Stimulated activated memory B cell treated with anti-CD40 and anti-IgM and Interleukin-4, amounts not matched to agents 10 μg/mL and 1 μg/mL and 100 μg/mL, for 72 hours (primary cell): ENCODE measurements at places on chromosomes 5 and 9.
A peak's percentile ranks its signal among the peaks of the same experiment; 100 is the strongest.

DNA sequence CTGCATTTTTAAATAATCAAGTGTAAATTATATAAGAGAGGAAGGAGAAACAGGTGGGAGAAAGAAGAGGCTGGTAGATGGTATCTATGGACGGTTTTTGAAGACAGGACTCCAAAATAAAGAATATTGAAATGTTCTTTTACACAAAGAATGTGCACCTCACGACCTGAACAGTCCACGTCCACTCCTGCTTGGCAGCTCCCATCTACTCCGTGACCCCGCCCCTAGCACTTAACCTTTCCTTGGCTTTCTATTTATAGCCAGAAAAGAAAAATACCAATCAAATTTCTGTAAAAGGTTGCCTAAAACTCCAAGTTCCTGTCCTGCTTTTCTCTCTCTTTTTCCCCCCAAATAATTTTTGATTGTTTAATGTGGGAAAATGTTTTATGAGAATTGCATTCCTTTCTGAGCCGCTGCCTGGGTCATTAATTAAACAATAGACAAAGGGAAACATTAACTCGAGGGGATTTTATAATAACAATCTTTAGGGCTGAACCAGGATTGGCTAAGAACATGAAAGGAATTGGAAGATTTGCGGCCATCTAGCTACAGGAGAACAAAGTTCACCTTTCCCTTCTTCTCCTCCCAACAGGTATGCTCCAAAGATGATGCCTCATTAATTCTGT lies 173.6 kb upstream of the MAP3K1 start:
- ATAC-seq, result no peak

DNA sequence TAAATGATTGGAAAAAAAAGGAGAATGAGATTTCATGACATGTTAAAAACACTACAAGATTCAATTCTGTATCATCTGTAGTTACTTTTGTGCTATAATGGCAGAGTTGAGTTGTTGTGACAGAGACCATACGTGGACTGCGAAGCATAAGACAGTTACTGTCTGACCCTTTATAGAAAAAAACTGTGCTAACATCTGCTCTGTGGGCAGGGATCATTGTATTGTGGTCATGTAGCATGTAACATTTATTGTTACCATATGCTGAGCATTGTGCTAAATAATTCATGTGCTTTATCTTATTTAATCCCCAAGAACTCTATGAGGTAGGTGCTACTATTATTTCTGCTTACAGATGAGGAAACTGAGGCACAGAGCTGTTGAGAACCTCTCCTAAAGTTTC lies 147.3 kb upstream of the HMHB1 start:
- ATAC-seq, result no peak

- no peak for ATAC-seq
Observed at GRCh38 chr5:81762401-81762800, 11.5 kb upstream of the SSBP2 start.

DNA sequence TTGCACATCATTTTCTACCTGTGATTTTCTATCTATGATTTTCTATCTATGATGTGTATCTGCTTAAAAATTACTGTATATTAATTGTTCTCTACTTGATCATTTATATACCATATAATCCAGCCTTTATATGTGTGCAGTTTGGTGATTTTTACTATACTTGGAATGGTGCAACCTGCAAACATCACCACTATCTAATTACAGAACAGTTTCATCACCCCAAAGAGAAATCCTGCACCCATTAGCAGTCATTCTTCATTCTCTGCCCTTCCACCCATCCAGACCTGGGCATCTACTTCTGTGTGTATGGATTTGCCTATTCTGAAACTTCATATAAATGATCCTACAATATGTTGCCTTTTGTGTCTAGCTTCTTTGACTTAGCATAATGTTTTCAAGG lies 51.3 kb downstream of the CARTPT start:
- no peak for ATAC-seq

- no peak for ATAC-seq
Observed at GRCh38 chr9:32253731-32254130, 130.7 kb upstream of the ACO1 start.

GRCh38 chr5:150157168-150157567 lies 1.5 kb upstream of the PDGFRB start:
- no peak for ATAC-seq

GRCh38 chr5:179893958-179894895 lies 13.5 kb downstream of the TBC1D9B start:
- ATAC-seq, result no peak

DNA sequence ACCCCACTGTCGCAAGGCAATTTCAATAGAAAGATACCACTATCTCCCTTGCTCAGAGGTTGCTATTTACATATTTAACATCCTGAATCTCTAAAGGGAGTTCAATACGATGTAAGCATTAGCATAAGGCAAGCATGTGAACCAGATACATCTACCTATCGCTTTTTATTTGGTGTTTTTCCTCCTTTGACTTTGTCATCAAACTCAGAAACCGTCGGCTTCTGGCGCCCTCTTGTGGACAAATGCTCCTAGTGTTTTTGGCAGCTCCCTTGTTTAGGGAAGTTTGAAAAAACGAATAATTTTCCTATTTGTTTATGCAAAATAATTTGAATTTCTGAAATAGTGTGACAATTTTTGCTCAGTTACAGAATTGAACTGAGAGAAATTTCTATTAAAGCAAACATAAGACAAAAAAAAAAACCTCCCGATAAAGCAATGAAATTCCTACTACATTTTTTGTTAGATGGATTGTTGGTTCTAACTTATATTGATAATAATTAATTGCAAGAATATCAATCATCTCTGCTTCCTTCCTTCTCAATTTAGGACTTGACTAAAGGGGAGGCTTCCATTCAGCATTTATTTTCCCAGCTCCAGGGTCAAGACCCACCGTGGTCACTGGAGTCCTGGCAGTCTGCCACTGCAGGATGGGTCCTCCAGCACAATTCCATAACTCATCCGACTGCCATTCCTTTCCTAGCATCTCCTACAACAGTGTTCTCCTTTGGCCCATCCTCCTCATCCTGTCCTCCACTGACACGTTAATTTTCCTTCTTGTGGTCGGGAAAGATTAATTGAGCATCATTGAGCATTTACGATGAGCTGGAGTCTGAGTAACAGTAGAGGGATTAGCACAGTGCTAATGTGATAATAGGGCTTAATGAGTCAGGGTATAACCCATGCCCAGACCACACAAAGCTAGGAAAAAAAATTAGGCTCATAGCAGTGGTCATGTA lies 131.8 kb upstream of the CHD1 start:
- peak; percentile 65 for ATAC-seq

DNA sequence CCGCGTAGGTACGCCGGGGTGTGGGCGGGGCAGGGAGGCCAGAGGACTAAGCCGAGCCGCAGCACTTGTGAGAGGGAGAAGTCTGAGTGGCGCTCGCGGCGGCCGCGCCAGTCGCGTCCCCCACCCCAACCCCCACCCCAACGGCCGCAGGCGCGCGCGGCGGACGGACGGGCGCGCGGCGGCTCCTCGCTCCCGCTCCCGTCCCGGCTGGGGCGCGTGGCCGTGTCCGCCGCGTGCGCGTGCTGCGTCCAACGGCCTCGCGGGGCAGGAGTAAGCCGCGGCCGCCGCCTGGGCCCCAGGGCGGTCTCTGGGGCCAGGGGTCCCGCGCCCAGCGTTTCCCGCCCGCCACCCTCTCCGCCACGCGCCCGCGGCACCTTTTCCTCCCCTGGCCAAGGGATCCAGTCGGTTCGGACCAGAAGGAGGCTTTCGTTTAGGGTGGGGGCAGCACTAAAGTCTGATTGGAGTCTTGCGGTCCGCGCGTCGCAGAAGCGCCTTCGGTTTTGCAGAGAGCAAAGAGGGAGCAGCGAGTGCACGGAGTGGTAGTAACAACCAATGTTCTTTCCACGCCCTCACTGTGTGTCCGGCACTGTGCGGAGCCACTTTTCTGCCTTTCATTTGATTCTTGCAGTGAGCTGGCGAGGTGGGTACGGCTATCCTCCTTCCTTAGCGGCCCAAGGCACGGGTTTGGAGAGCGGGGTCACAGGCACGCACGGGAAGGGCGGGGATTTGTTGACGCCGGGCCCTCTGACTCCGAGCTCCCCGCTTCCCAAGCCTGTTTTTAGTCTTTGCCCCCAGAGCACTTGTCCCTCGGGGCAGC lies 483 bp downstream of the G3BP1 start:
- ATAC-seq, result no peak

DNA sequence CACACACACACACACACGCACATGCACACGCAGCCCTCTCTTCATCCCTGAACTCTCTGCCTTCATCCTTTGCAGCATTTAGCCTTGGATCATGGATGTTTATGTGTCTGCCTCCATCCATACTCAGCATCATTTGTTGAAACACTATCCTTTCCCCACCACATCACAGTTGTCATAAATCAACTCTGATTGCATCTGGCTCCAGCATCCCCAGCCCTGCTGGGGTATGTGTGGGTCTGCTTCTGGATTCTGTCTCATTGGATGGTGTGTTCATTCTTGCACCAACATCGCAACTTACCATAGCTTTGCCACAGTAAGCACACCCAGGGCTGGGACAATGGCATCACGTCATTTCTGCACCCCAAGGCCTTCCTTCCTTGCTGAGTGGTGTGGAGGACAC lies 175.4 kb downstream of the RGS3 start:
- no peak for ATAC-seq
